ENCODE measurements at places on chromosomes 6 and 20. TPM values are rescaled to one million over a fixed set of nuclear protein-coding genes. Genes with fewer than 3 reads are reported as not detected.

DNA sequence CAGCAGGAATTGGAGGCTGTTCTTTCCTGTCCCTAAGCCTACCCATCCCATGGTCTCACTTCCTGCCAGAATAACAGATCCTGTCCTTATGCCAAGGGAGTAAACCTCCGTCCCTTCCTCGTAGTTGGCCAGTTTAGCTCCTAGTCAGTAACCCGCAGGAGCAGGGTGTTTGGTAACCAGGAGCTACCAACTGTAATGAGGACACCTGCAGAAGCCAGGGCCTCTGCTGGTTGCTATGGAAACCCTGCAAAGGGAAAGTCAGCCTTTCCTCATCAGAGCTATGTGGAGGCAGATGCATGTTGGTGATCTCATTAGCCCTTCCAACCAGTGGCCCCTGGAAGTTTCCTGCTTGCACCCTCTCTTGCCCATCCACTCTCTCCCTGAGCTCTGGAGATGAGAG lies 368.2 kb upstream of the SULF2 start:
- H3K4me3 ChIP-seq = no peak overlapping the region
- no peak overlapping the region for H3K27ac ChIP-seq
- no peaks in the 10 kb centered on the region for H3K36me3 ChIP-seq
- H3K27me3 ChIP-seq = no peaks in the 10 kb centered on the region

The SLC4A11 gene
- total RNA-seq = 26.8 TPM

DNA sequence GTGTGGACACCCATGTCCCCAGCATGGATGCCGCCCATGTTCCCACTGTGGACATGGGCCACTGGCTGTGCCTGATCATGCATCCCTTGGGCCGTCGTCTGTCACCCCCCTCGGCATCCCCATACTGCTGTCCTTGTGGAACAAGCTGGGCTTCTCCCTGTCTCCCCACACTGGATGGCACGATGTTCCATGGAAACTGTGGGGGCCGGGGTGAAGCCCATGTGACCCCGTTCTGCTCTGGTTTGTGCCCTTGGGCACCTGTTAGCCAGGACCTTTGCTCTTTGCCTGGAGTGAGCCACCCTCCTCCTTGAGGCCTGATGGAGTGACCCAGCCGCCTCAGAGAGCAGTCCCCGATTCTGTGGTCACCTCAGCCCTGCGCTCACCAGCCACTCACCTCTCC lies 7.6 kb upstream of the FRMD1 start:
- H3K36me3 ChIP-seq = no peaks in the 10 kb centered on the region
- H3K27me3 ChIP-seq = 0 out of 2 replicates have a peak, but pooled peaks cover 7% of the 10 kb centered on the region
- no peaks in the 10 kb centered on the region for H3K4me1 ChIP-seq
- no peak overlapping the region for H3K4me3 ChIP-seq
- no peak overlapping the region for H3K27ac ChIP-seq

DNA sequence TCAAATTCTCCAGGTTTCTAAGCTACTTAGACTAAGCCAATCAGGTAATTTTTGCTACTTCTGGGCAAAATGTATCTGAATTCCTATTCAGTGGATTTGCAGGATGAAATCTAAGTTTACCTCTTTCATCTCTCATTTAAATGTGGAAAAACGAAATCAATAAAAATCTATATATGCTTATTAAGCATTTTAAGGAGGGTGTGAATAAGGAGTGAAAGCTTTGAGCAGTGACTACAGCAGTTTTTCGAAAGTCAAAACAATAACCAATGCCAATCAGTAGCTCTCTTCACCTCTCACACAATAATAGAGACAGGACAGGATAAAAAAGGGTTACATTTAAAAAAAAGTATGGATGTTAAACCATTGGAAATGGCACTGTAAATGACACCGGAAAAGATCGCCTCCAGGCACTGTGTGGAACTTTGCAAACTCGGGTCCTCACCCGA lies 476 bp upstream of the BCKDHB start:
- DNase-seq = no peak
- peaks cover 7% of the 10 kb centered on the region for H3K4me1 ChIP-seq
- no peaks in the 10 kb centered on the region for H3K27me3 ChIP-seq
- peak overlapping the region; percentile 84 for H3K4me3 ChIP-seq

DNA sequence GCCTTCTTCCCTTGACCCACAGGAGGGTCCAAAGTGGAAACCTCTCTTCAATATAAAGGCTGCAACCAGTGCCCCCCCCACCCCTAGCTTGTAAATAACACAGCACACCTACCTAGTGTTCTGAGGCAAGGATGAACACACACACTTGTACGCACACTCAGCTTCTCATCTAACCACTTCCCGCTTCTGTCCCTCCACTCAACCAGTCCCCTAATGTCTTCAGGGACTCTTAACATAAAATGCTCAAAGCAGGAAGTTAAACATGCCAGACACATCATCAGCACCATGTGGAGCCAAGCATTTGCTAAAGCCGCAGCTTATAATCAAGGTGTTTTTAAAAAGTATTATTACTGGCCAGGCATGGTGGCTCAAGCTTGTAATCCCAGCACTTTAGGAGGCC lies 35.3 kb downstream of the FOXQ1 start:
- H3K4me3 ChIP-seq = no peak overlapping the region
- H3K27ac ChIP-seq = no peak overlapping the region
- H3K27me3 ChIP-seq = peaks cover 42% of the 10 kb centered on the region
- DNase-seq = no peak

DNA sequence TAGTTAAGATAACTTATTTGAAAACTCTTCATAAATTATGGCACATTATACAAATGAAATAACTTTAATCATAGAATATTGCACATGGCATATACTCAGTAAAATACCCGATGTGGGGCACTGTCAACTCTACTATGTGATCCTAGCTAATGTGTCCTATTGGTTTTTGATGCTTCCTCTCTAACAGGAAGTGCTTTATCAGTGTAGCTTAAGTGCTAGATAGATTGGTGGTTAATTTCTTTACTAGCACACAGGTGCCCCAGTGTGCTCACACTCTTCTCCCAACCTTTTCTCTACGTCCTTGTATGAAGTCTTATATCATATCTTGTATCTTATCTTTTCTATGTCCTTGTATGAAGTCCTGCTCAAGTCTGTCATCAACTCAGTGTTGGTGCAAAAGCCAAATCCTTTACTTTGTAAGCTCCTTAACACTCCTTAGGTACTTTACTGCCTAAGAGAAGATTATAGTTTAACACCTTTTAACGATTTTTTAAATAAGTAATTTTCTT lies 358.9 kb downstream of the CENPW start:
- no peaks in the 10 kb centered on the region for H3K4me1 ChIP-seq
- H3K36me3 ChIP-seq = no peaks in the 10 kb centered on the region
- no peak overlapping the region for H3K27ac ChIP-seq
- no peak for DNase-seq
- H3K27me3 ChIP-seq = no peaks in the 10 kb centered on the region

DNA sequence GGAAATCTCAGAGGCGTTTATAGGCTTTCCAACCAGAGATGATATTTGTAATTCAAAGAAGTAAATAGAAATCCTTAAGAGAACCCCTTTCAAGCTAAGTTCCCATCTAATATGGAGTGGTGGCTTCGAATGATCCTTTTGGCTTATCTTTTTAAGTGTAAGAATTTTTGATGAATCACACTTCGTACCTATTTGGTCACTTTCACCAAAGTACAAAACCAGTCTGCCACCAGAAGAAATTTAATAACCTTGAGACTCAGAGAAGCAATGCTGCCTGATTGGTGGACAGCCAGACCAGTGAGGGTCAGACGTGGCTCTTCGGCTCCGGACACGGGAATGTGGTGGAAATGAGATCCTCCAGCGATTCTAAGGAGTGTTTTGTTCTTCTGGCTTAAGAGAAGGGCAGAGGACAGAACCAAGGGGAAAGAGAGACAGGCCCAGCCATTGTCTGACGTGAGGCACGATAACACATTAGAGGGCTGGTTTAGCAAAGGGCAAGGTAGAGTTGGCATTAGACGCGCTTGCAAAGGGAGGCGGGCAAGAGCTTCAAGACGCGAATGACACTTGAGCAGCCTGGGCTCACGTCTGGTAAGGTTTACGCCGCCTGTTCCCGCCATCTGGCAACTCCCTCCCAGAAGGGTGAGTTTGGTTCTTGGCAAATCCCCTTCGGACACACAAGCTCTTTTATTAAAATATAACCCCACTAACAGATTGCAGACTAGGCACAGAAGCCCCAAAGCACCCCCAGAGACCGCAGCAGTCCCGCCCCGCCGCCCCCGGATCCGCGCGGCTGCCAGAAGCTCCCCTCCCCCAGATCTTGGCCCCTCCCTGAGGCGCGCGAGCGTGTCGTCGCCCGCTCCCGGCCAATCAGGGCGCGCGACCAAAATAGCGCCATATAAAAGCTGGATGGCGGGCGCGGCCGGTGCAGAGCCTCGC lies 50.0 kb upstream of the EZR start:
- peak; percentile 38 for DNase-seq
- H3K4me1 ChIP-seq = peaks cover 19% of the 10 kb centered on the region
- H3K27me3 ChIP-seq = no peaks in the 10 kb centered on the region
- H3K4me3 ChIP-seq = peak overlapping the region; percentile 56

The ARID1B gene
- 24.2 TPM for total RNA-seq
